Epithelial cell of prostate (primary cell): ENCODE measurements at places on chromosomes 13 and 19.

GRCh38 chr13:98856983-98857382 is 104.5 kb upstream of the SLC15A1 start:
- no peak for DNase-seq

- no peak for DNase-seq
Measured at GRCh38 chr19:19775891-19776205, 42.9 kb upstream of the ZNF14 start.

- no peak for DNase-seq
Measured at GRCh38 chr13:50730496-50731351, 112.8 kb downstream of the DLEU7 start.

- DNase-seq = no peak
Measured at GRCh38 chr19:33282036-33282671, 20.2 kb downstream of the CEBPA start.

DNA sequence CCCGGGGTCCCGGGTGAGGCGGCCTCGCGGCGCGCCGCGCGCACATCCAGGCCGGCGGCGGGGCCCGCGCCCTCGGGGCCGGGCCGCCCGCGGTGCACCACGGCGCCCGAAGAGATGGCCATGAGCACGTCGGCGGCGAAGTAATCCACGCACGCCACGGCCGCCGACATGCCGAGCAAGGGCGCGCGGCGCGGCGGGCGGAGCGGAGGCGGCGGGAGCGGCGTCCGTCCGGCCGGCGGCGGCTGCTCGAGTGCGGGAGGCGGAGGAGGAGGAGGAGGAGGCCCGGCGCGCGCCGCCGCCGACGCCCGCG is at the start of gene KLF16:
Gene KLF16 (minus strand): TSS at position 252 of the 310 bp plus-strand sequence. CDS start 82 bp downstream, at position 170.
- DNase-seq = no peak

DNA sequence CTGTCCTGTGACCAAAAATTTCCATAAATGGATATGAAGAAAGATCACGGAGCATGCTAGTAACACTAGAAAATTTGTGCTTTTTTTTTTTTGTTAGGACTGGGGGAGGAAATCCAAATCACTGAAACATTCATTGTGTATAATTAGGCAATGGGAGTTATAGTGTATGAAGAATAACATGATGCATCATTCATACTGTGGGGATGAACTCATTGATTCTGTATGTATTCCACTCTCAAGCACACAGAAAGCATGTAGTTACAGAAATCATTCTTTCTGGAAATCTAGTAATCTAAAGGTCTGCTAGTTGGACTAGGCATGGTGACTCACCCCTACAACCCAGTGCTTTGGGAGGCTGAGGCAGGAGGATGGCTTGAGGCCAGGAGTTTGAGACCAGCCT is 749.7 kb downstream of the DIAPH3 start:
- DNase-seq = no peak
